ENCODE measurements at places on chromosomes 12 and 14.

DNA sequence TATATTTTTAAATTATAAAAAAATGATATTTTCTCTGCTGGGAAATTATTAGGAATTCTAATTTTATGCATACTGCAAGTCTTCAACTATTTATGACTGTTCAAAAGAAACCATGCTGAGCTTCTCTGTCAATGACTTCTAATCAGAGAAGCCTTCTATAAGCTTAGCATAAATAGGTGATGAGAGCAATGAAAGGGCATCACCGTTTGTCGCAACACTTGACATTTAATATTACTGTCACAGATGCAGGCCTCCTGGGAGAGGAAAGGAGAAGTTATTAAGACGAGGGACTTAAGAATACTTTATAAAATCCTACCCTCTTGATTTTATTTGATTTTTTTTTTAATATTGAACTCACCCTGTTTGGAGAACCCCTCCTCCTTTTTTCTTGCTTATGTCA is 69.8 kb downstream of the CAPZA3 start:
- no peak for DNase-seq

DNA sequence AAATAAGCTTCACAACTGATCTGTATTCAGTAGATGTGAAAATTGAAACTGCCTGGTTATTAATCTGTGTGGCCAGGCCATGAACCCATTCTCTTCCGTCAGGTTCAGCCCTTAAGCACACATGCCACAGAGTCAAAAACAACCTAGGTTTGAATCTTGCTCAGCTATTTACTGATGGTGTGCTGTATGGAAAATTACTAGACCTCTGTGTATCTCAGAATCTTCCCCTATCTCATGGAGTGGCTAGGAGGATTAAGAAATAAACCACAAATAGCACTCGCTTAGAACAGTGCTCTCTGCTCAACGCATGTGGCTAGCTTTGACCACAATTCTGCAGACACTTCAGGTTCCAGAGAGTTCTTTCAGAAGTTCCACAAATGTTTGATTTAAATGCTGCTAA is 240.7 kb upstream of the PLEKHG7 start:
- peak; percentile 43 for DNase-seq

DNA sequence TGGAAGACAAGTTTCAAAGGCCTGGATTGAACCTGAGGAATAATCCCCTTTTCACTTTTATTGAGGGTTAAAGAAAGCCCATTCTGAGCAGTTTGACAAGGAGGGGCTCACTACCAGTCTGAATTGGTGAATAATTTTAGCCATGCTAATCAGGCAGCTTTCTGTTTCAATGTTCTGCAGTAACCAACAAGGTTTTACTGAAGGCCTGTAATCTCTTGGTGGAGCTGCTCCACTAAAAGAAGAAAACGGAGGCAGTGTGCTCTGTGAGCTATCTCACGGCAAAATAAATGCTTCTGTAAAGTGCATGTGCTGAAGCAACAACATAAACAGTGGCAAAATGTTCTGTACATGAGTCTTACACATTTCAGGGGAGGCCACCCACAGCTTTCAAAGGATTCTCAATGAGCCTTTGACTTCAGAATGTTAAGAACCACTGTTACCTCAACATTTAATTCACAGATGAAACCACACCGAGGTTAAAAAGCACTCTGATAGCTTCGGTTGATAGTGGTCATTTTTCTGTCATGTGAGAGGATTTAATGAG is 111.2 kb downstream of the LRIG3 start:
- no peak for DNase-seq

DNA sequence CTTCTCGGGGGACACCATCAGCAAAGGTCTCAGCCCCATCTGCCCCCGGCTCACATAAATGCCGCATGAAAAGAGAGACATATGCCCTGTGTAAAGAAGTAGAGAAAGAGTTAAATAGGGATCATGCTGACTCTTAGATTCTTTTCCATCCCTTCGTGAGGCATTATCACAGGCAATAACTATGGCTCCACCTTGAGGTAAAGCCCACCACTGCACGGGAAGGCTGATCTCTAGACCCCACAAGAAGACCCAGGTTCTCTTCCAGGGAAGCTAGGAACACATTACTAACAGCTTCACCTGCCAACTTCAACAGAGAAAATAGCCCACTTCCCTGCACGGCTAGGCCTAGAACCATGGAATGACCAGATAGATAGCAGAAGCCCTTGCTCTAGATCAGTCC is 14.1 kb upstream of the NOP2 start:
- no peak for DNase-seq

DNA sequence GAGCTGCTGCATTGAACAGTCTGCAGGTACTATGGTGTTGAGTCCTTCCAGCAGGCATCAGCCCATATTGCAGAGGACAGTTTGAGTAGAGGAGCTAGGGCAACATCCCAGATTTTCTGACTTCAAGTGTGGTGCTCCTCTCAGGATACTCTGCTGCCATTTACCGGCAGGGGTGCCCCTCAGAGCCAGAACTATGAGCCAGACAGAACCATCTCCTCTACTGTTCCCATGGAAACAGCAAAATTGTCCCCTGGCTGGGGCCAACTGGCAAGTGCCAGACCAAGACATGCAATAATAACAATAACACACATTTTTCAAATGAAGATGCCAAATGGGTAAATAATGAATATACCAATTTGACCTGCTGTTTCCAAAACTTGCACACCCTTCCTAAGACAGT is 102.9 kb downstream of the ADCK1 start:
- DNase-seq: no peak

DNA sequence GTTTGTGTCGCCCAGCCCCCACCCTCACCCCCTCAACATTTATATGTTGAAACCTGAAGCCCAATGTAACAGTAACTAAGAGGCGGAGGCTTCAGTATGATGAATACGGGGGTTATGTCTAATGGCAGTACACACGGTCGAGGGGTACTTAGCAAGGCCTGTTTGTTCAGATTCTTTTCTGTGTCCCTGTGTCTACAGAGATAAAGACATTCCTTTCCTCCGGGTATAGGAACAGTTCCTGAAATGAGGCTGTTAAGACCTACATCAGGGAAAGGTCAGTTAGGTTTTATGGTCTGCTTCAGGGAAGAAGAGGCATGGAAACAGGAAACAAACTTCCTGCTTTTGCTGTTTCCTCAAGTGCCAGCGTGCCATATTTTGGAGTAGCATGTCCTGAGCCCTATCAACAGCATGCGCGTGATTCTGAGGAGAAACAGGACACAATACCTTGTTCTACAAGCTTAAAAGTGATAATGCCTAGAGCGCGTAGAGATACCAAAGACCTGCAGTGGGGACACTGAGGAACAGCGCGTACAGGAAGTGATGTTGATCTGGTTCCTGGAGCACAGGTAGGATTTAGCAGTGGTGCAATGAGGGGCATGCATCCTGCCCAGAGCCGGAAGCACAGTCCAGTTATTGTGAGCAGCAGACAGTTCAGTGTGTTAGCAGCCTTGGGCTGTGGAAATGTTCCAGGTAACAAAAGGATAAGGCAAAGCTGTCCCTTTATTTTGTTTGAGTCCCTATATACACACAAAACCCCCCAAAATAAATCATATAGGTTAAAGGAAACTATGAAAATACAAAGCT is 47.2 kb downstream of the FGD4 start:
- no peak for DNase-seq

DNA sequence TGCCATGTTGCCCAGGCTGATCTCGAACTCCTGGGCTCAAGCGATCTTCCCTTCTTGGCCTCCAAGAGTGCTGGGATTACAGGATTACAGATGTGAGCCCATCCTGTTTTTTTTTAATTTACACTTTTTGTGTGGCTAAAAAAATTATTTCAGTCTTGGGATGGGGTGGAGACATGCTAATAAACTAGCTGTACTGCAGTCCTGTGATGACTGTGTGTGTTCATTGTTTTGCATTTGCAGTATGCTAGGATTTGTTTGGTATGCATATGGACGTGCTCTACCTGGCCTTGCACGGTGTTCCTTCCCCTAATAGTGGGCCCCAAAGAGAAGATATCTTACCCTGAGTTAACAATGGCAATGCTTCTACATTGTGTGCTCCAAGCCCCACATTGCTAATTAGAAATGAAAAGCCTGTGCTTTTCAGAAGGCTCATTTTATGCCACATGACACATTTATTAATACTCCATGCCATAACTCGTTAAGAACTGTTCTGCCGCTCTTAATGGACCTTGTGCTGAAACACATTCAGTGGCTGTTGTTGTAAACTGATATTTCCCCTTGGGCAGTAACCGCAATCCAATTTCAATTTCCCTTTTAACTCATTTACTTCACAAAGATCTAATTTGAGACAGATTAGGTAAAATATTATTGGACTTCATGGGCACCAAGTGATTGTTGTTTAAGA is 86.4 kb downstream of the SCN8A start:
- DNase-seq: no peak

GRCh38 chr14:39050389-39050788 is 52.6 kb downstream of the SEC23A start:
- no peak for DNase-seq

DNA sequence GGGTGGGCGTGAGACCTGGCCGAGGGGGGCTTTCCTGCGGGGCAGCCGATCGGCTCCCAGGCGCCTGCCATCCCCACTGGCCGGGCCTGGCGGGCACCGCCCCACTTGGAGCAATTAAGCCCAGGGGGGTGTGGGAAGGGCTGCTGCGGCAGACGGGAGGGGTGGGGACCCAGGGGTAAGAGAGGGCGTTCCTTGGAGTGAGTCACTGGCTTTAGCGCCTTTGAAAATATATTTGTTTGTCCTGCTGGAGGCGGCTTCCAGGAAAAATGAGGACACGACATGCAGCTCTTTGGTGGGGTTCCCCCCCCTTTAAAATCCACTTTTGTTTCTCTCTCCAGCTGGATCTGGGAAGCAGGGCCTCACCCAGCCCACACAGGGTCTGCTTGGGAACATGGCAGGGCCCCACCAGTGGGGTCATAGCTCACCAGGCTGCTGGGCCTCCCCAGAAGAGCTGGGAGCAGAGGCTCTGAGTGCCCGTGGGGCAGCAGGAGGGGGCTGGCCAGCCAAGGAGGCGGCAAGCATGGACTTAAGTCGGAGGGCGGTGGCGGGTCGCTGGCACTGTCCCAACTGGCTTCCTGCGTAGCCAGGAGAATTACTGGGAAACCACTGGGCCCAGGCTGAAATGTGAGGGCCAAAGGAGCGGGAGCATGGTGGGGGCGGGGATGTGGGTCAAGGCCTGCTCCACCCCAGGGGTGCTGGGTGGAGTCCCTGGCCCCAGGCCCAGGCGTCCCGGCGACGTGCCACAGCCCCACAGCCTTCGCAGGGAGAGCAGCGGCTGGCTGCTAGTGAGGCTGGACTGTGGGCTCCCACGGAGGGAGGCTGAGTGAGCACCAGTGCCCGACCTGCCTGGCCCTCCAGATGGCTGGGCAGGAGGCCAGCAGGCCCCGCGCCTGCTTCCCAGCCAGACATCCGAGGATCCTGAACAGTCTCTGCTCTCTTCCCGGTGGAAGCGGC is 128.0 kb downstream of the RFLNA start:
- DNase-seq: no peak

DNA sequence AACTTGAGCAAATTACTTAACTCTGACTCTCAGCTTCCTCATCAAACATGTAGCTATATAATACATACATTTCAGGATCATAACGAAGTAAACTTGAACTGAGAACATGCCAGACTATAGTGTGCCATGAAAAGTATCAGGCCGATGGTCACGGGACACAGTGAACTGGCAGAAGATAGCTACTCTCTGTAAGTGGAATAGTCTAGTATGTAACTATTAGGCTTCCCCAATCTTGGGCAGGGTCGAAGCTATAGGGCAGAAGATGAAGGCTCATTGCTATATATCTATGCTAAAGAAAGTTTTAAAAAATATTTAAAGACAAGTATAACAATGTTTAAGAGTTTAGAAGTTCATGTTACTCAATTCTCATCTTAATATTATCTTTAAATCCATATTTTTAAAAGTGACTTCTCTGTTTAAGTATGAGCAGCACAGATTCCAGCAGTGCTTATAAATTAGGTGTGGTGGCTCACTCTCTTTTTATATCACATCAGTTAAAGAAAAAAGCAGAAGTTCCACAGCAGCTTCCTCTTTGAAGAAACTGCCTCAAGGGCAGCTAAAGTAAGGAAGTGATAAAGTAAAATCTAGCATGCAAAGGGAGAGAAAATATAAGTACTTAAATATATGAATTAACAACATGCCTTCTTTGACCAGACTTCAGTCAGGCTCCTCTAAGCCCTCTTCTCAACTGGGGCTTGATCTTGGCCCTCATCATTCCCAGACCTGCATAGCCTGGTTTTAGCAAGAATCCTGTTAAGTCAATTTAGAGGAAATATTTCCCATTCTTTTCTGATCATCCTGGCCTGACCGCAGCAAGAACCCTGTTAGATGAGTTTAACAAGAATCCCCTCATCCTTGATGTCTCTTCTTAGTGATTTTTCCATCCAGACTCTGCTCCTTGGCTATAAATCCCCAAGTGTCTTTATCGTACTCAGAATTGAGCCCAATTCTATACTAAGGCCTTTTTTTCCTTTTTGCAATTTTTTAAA is 8.4 kb upstream of the GLIPR1 start:
- no peak for DNase-seq

- DNase-seq: no peak
These were observed 8.4 kb upstream of the INF2 start for GRCh38 chr14:104680806-104681688.
